ENCODE measurements at places on chromosomes 3 and 15. TPM values are rescaled to one million over a fixed set of nuclear protein-coding genes. Genes with fewer than 3 reads are reported as not detected.

GRCh38 chr15:96474231-96474664 lies 143.7 kb downstream of the NR2F2 start:
- DNase-seq, result no peak

DNA sequence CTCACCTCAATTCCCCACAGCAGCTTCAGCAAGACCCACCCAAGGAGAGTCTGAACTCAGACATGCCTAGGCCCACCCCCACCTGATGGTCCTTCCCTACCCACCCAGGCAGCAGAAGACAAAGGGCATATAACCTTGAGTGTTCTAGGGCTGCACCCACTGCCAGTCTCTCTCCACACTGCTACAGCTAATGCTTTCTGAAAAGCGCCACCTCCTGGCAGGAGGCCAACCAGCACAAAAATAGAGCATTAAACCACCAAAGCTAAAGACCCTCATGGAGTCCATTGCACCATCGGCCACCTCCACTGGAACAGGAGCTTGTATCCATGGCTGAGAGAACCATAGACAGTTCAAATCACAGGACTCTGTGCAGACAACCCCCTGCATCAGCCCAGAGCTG lies 11.3 kb upstream of the RPL39L start:
- no peak for DNase-seq

DNA sequence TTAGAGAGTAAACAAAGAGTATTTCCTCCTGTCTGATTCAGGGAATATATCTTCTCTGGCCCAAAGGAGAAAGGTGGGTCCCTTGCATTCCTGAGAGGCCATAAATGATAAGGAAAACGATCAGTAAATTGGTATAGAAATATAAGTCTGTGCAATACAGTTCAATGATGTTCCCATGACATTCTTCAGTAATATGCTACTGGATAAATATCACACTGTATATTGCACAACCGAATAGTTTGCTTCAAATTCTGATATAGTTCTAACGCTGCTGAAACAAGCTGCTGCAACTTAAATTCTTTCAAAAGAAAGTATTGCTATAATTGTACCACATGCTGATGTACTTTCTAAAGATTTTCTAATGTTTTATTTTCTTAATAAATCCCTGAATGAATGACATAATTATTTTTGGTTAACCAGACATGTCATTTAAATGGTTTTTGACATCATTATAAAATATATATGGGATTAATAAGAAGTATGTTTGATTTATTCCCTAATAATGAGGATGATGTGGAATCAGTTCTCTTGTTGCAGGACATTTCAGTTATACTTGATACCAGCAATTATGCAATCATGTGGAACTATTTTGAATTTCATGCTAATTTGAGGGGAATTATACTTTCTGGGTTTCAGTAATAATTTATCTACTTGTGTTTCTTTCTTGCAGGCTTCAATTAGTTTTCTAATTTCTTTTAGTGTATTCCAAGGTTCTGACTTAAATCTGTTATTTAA lies 44.9 kb downstream of the FGF7 start:
- no peak for DNase-seq

- no peak for DNase-seq
These were observed 4.4 kb upstream of the LMAN1L start for GRCh38 chr15:74808078-74808839.

DNA sequence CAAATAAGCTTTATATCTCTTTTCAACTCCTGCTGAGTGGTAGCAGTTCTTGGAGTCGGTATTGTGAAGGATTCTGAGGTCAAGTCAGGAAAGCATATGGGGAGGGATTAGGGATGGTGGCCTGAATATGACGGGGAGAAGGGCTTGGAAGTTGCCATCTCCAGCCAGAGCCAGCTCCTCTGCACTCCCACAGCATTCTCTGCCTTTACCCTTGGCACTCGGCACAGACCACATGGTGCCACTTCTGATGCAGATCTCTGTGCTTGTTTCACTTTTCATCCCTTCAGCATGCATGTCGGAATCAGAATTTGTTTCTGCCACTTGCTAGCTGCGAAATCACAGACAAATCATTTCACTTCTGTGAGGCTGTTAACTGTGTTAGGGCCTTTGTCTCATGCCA lies 52.5 kb downstream of the RAB11A start:
- DNase-seq, result no peak

GRCh38 chr3:100260081-100260684 lies 609 bp upstream of the TBC1D23 start:
- DNase-seq, result no peak

DNA sequence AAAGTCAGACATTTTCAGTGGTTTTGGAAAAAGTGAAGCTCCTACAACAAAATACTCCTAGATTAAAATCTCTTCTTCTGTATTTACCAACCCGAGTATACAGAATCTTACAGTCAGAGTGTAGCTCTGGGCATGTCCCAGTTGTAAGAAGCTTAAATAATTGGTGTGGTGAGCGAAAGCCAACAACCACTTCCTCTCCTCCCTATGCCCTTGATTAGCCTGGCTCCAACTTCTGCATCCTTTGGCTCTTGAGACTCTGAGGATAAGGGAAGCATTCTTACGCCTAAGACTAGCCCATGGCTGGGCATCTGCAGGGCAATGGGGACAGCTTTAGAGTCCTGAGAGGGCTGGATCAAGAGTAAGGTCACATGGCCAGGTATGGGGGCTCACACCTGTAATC lies 25.5 kb downstream of the RFT1 start:
- DNase-seq, result no peak

DNA sequence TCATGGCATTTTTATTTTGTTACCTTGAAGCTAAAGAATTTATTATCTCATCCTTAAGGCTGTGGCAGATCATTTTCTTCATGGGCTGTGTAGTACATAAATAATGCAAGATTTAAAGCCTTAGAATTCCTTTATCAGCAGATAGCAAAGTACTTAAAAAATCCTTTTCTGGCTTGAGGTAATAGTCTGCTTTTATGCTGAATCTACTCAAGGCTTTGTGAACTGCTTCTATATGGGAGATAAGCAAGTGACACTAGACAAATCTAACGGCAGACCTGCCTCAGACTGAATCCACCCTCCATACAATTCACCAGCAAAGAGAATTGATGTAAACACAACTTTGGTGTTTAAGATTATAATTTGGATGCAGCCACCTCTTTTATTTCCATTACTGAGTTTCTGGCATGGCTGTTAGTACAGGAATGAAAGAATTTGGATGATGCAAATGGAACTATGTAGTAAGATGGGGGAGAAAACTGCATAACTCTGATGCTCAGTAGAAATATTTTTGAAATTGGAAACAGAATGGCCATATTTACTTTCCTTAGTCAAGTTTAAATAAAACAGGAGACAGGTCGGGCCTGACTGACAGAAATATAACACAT lies 1121.5 kb downstream of the NAALADL2 start:
- no peak for DNase-seq

Gene CPEB1
- 4.0 TPM for total RNA-seq

Gene ANKUB1
- not detected for total RNA-seq

Gene CILP
- total RNA-seq, result not detected

All from H1 (cell line).